ENCODE measurements at places on chromosomes 4 and X.

- DNase-seq = no peak
Observed at GRCh38 chr4:98828801-98829200, 100.1 kb downstream of the EIF4E start.

GRCh38 chr4:2822461-2823300, 21.0 kb upstream of the ADD1 start:
- no peak for DNase-seq

DNA sequence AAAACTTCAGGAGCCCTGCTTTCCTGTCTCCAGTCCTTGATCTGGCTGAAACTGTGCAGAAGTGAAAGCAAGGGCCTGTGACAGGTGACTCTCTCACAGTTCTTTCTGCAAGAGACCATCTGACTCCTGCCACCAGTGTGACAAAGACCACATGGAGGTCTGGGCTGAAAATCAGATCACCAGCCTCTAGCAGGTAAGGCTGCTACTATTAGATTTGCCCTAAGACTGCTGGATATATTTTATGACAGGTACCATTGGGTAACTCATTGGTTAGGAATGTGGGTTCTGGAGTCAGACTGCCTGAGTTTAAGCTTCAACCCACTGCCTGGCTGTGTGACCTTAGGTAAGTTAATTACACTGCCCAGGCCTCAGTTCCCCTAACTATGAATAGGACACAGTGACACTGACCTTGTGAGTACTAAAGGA, 163.3 kb upstream of the SLC7A11 start:
- no peak for DNase-seq

DNA sequence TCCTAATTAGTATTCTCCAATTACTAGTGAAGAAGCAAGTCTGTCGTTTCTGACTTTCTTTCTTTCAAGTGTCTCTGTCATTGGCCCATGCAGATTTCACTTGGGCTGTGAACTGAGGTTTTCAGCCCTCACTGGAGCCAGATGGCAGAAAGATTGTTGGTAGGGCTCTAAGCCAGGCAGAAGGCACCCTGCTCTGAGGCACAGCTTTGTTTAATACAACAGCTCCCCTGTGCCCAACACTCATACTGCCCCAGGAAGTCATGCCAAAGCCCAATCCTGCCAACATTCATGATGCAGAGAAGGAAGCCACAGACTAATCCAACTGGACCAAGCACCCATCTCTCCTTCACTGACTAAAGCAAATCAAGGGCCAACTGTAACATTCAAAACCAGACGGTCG, 117.1 kb upstream of the FRG1 start:
- peak; percentile 82 for DNase-seq

GRCh38 chr4:119537586-119537985, 91.0 kb downstream of the PDE5A start:
- no peak for DNase-seq

- no peak for DNase-seq
Observed at GRCh38 chrX:43121637-43122036, 343.7 kb upstream of the PPP1R2C start.

DNA sequence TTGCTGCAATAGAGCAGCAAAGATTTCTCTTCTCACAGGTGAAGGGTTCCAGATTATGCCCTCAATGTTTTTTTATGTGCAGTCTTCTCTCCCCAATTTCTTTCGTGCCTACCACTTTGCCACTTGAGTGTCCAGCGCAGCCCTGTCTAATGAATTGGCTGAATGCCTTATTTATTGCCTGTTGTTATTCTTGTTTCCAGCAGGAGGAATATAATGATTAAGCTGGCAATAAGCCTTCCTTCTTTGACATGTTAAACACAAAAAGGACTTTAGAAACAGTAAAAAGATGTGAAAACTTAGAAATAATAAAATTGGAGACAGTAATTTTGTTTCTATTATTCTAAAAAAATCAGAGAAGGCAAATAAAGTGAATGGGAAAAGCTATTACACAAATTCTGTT, 34.6 kb upstream of the FRAS1 start:
- DNase-seq = no peak

GRCh38 chr4:39976945-39977488, 694 bp downstream of the PDS5A start:
- peak; percentile 26 for DNase-seq

DNA sequence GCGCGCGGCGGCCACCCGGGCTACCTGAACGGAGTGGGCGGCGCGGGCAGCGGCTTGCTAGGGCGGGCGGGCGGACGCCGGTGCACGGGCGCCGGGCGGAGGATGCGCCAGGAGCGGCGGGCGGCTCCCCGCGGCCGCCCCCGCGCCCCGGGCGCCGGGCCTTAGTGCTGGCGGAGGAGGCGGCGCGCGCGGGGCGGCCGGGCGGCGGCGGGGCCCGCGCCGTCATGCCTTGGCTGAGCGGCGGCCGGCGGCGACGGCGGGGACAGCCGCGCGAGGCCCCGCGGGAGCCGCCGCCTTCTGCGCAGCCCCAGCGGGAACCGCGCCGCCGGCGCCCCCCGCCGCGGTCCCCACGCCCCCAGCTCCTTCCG, 48.2 kb downstream of the CLDN34 start:
- DNase-seq = no peak

- no peak for DNase-seq
Observed at GRCh38 chr4:109368661-109369060, 65.0 kb upstream of the SEC24B start.

DNA sequence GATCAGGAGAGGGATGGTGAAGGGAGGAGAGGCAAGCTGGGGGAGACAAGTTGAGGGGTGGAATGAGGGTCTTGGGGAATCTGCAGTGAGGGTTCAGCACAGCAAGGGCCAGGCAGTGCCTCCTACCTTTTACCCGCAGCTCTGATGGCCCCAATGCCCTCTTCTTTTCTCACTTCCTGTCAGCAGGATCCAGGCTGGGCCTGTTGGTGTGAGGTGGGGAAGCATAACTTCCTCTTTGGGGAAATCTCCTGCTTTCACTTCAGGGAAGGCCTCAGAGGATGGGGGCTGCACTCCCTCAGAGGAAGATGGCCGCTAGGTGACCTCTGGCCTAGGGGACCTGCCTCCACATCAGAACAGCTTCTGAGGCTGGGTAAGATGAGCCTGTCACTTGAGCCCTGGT, 36.5 kb downstream of the EFNB1 start:
- no peak for DNase-seq

- no peak for DNase-seq
Observed at GRCh38 chrX:35251226-35251625, 308.6 kb downstream of the FAM47B start.

GRCh38 chrX:47523713-47524166, 37.3 kb upstream of the ARAF start:
- no peak for DNase-seq

DNA sequence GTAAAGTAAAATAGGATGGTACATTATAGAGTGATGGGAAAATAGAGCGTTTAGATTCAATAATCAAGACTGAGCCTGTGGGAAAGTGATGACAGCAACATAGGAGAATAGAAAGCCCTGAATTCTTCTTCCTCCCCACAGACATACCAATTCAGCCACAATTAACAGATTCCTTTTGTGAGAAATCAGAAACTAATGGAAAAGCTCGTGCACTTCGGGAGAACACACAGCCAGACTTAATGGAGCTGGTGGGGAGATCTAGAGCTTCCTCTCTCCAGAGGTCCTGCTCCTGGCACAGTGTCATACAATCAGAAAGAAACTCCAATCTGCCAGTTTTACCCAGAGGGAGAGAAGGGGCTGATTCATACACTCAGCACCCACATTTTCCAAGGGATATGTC, 676.3 kb upstream of the BOD1L1 start:
- no peak for DNase-seq

GRCh38 chr4:163201358-163201757, 34.7 kb upstream of the NAF1 start:
- DNase-seq = no peak

GRCh38 chrX:113412106-113412505, 571.5 kb upstream of the AMOT start:
- DNase-seq = no peak

GRCh38 chr4:33072298-33073089, 2352.3 kb downstream of the PCDH7 start:
- no peak for DNase-seq

- no peak for DNase-seq
Observed at GRCh38 chr4:121122661-121123060, 41.5 kb downstream of the TNIP3 start.

- DNase-seq = no peak
Observed at GRCh38 chrX:110037178-110037577, 34.3 kb downstream of the TMEM164 start.

DNA sequence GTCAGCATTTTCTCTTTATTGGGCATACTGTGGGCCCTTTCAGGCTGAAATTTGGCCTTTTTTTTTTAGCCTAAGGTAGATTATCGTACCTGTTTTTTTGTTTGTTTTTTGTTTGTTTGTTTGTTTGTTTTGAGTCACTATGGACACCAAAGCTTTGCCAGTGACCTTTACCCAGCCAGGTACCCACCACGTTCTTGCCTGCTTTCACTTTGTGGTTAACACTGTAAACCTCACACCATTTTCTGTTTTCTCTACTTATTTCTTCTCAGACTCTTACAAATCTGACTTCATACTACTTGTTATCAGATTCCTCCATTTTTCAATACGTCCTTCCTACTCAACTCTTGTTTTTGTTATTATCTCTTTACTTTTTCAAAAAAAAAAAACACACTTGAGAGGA, 81.5 kb downstream of the ZNF674 start:
- no peak for DNase-seq

GRCh38 chrX:50099331-50099730, 101.5 kb downstream of the AKAP4 start:
- DNase-seq = no peak

GRCh38 chr4:180512801-180513475, 1730.3 kb upstream of the TENM3 start:
- no peak for DNase-seq

DNA sequence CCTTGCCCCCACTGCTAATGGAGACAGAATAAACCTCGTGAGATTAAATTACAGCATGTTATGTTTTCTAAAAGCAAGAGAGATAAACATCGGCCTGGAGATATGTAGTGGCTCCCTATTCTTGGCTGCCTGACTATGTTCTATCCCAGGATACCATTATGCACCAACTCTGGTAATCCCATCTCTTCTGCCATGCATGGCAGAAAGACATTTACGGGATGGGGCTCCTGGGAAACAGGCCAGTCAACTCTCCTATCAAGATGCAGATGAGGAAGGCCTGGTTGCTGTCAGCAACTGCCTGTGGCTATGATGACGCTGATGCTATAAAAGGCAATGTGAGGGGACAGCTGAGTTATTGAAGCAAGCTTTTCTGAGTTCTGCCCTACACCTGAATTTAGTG, 166.2 kb upstream of the VCX3A start:
- DNase-seq = no peak

DNA sequence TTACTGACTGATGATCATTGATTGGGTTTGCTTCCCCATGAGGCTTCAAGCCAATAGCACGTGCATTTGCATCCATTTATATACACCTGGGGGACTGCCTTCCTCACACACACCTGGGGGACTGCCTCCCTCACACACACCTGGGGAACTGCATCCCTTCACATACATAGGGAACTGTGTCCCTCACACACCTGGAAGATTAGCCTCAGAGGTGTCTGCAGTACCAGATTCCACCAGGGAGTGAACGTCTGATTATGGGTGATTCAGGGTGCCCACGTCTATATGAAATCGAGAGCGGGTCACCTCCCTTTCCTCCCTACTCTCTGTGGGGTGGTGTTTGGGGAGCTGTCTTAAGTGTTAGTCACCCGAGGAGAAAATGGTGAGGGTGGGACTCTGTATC, 16.9 kb downstream of the CD99 start:
- DNase-seq = no peak

- DNase-seq = no peak
Observed at GRCh38 chr4:147539959-147540358, 59.1 kb downstream of the EDNRA start.

- no peak for DNase-seq
Observed at GRCh38 chr4:13207226-13207625, 276.9 kb downstream of the RAB28 start.

GRCh38 chr4:108683479-108683878, 33.1 kb downstream of the OSTC start:
- no peak for DNase-seq

GRCh38 chr4:156553659-156554058, 417.9 kb downstream of the PDGFC start:
- no peak for DNase-seq

- no peak for DNase-seq
Observed at GRCh38 chrX:52504551-52504950, 8.9 kb downstream of the XAGE1A start.

GRCh38 chr4:53785996-53786395, 194.7 kb upstream of the LNX1 start:
- no peak for DNase-seq

GRCh38 chr4:173507471-173508385, 22.3 kb downstream of the HAND2 start:
- no peak for DNase-seq

DNA sequence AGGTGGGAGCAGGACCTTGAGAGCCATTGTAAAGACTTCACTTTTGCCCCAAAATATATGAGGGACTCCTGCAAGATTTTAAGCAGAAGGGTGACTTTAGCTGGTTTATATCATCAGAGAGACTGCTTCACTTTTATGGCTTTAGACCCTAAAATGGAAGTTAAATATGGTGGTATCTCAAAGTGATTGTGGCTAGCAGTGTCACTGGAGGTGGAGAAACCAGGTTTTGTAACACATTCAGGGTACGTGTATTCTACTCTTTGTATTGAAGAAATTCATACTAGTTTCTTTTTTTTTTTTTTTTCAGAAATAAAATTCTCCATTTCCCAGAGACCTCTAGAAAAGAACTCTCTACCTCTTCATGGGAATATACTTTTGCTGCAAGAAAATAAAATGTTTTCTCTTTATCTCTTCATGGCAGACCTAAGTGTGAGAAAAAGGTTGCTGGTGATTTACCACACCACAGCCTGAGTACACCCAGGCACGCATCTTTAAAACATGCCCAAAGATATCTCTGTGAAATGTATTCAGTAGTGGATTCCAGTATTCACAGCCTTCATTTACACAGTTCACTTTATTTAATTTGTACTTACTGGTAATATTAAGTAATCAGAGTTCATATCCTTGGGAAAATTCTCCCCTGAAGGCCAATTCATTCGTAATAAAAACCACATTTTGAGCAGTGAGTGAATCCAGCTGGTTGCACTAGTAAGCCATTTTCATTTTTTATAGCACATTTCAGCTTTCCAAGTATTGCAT, 74.3 kb upstream of the GUCY1A1 start:
- DNase-seq = no peak

DNA sequence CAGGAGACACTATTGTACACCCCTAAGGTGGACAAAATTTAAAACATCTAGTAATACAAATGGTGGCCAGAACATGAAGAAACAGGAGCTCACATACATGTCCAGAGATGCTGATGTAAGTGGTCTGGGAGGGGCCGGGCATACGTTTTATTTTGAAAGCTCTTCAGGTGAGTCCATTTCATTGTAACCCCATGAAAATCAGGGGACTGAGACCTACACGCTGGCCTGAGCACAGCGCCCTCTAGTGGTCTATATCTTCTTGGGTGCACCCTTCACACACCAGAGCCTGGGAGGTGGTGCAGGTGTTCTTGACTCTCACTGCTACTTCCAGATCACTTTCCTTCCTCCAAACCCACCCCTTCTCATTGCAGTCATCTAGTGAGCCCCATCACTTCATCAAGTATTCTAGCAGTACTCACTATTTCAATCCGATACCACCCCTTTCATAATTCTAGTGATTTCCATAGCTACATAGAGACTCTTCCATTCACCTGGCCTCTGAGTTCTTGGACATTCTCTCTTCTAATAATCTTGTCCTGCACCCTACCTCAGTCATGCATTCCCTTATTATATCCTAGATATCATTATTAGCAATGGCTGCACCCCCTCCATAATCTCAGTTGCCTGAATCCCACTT, 4.3 kb upstream of the TLR6 start:
- no peak for DNase-seq

- no peak for DNase-seq
Observed at GRCh38 chrX:15150586-15150985, 119.3 kb downstream of the ASB9 start.

- DNase-seq = no peak
Observed at GRCh38 chr4:15353207-15353606, 74.6 kb upstream of the C1QTNF7 start.

Data from nucleus accumbens (tissue), 56 donors.